Urinary bladder (tissue), 4 donors: ENCODE measurements at places on chromosomes 6 and 20. TPM values are rescaled to one million over a fixed set of nuclear protein-coding genes. Genes with fewer than 3 reads are reported as not detected.

DNA sequence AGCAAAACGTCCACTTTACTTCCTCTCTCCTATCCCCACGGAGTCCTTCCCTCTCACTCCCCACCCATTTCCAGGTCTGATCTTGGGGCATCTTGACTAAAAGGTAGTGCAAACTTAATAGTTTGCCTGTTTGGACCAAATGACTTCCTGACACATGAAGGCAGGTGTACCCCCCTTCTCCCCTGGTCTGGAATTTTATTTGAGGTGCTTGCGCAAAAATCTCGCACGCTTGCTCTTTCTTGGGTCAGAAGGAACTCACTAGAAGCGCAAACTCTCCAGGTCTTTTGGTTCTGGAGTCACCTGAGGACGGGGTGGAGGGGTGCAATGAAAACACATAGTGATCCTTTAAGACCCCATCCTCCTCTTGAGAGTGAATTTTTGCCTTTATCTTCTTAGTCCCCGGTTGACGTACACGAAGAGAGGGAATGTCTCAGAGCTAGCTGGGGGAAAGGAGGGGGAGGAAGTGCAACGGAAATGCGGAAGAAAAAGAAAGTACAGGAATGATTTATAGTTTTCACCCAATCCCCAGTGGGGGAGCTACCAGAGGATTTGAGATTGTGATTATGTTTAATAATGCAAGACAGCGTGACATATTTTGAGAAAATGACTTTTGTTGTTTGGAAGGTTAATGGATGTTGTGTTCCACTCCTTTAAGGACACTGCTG lies 4.9 kb downstream of the ADGRB3 start:
- no peak for DNase-seq

GNAS-AS1 gene
- 0.13 TPM for polyA plus RNA-seq

DNA sequence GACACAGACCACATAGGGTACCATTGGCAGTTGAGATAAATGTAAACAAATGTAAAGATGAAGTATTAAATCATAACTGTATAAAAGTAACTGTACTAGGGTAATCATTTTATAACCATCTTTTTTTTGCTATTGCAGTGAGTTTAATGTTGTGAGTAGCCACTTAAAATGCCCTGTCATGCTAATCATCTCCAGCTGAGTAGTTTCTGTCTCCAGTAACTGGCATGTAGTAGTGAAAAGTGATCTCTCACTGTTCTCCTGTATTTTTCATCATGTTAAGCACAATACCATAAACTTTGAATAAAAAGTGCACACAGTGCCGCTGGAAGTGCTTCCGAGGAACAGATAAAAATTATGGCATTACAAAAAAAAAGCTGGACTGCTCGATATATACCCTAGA lies 45.0 kb upstream of the OPRM1 start:
- DNase-seq, result no peak

SNAP25 gene
- 1.6 TPM for polyA plus RNA-seq

GRCh38 chr20:16662467-16662866 lies 67.4 kb upstream of the SNRPB2 start:
- DNase-seq, result no peak

GRCh38 chr6:32166411-32167061 lies 2.1 kb downstream of the EGFL8 start:
- no peak for DNase-seq

RNF146 gene
- 45.8 TPM for polyA plus RNA-seq

ELOVL2 gene
- polyA plus RNA-seq, result 4.1 TPM

DNA sequence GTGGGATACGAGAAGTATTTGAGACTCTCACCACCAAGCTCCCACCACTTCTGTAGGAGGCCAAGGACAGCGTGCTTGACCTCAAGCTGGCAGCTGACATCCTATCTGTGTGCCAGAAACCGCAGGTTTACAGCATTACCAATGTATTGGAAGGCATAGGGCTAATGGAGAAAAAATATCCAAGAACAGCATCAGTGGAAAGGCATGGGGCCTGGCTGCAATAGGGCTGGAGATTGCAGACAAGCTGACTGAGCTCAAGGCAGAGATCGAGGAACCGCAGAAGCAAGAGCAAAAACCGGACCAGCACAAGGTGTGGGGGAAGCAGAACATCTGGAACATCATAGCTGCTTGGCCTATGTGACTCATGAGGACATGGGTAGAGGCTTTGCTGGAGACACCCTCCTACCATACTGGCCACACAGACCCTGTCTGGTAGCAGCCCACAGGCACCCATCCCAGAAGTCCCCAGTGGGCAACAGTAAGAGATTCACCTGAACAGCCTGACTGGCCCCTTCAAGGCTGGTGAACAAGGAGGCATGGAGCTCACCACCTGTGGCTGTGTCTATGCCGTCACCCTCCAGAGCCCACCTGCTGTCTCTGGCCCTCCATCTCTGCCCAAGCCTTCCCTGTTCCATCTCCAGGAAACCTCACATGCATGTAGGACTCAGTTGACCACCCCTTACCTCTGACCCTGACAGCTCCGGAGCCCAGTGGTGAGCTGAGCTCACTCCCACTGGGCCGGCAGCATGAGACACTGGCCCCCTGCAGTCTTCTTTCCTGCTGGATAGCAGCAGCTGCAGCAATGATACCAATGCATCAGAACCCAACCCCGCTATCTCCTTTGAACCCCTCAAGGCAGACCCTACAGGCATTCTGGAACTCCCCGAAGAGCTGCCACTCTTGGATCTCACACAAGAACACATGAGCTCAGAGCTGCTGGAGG lies 171.1 kb downstream of the KIF6 start:
- DNase-seq, result no peak

GRCh38 chr6:38955861-38956260 lies 92.7 kb upstream of the GLP1R start:
- no peak for DNase-seq

GABRR1 gene
- 0.11 TPM for polyA plus RNA-seq

DNA sequence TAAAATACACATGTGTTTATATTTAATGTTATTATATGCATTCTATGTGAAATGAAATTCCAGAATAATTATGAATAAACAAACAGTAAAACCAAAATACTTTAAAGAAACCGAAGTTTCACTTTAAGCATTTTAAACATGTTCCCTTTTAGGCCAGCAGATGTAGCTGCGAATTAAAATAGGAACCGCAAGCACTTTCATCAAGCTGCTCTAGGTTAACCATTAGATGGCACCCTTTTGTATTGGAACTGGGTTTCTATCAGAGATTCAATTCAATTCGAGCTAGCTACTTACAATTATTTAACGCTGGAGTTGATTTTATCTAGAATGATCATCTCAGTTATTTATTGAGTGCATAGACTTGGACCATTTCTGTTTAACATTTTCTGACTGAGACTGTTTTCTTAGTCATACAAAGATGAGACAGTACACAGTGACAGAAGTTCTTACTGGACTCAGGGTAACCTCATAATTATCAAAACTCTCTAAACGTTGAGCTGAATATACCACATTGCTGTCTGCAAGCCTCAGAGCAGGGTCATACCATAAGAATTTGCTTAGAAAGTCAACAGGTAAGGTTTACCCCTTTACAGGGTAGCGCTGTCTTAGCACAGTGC lies 8.5 kb downstream of the TMEM242 start:
- DNase-seq, result no peak

HSPA12B gene
- polyA plus RNA-seq, result 11.8 TPM

GRCh38 chr6:100593522-100593921 lies 128.8 kb upstream of the SIM1 start:
- DNase-seq, result no peak

DNA sequence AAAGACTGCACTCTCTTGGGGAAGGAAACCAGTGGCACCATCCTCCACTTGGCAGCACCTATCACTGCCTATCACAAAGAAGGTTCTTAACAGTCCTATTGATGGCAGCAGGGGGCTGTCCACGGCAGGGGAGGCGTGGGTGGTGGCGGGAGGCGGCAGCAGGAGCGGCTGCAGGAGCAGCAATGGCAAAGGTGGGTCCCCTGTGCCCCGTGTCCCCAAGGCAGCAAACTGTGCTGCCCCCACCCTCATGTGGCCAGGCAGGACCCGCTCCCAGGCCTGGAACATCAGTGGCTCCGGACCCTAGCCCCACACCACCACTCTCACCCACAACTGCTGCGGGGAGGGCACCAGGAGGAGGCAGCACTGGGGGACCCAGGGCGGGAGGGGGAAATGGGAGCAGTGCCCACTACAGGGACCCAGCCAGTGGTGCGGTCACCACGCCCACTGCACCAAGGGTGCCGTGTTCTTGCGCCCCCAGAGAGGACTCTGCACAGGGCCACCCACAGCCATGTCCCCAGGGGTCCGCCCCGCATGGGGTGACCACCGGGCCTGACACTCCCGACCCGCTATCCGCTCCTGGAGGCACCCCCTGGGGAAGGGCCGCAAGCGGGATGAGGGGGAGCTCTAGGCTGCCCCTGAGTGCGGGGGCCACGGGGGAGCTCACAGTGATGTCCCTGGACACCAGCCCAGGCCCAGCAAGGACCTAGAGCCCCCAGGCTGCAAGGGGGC lies 54.6 kb downstream of the GMDS start:
- no peak for DNase-seq

- DNase-seq, result no peak
Observed at GRCh38 chr20:35478804-35479472, 23.5 kb downstream of the CEP250 start.

- DNase-seq, result no peak
Observed at GRCh38 chr6:51322505-51322904, 503.8 kb downstream of the TFAP2B start.

DNA sequence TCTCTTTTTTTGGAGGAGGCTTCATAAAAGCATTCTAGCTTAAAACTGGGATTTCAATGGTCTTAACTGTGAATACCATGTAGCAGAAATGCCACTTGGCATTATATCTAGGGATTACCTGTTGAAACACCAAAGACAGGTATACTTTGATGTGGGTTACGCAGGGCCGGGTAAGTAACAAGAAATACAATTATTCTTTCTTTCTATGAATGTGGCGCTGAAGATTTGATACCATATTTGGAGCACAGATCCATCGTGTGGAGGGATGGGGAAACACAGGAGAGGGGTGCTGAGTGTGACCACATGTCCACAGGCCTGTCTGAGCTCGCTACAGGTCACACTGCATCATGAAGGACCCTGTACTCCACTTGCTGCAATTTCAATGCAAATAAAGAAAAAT lies 257.8 kb downstream of the GMPR start:
- no peak for DNase-seq

GNRH2 gene
- not detected for polyA plus RNA-seq

DNA sequence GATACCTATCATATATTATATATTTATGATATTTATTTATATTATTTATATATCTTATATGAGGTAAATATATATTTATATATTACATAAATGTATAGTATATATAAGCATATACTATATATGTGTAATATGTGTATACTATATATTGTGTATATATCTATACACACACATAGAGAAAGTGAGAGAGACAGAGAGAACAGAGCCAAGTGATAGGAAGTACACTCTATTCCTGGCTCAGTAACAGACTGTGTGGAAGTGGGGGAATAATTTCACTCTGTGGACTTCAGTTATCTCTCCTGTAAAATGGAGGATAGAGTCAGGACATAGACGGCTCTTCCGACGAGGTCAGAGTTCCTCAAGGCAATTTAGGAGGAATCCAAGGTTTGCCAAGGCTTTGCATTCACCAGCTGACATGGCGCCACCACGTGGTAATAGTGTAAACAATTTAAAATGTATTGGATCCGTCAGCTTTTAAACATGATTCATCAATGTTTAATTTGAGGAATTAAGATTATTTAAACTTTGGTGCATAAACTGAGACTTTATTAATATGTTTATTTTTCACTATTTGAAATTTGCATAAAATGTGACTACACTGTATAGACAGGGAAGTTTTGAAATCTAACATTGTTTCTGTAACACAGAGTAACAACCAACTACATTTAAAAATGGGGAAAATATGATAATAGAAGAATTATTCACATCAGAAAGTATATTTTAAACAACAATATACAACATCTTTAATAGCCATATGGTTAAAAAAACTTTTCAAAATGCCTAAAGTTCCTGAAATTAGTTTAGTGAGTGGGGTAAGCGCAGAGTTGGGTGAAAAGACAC lies 75.4 kb upstream of the TMEM244 start:
- DNase-seq, result no peak

- peak; percentile 50 for DNase-seq
Observed at GRCh38 chr6:113052506-113052905, 705.4 kb downstream of the RFPL4B start.

DNA sequence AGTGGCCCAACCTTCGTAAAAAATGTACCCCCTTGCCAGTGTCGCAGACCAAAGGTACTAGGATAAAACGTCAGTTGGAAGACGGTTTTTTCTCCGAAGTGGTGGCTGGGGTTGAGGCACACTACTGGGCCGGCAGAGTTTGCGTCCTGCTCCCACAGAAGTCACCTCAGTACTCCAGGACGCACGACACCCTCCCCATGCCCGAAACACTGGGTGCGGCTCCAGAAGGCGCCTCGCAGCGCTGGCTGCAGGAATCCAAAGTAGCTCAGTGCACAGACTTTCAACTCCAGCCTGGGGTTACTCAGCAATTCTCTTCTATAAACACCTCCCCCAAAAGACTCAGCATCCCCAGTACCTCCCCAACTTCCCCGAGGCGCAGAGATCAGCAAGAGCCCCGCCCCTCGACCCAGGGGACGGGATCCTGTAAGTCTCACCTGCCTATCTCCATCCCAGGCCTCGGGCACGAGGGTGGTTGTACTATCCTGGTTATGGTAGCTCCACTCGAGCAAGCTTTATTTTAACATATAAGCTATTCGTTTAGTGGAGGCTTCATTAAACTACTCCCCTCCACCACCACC lies 88.2 kb downstream of the ZFP64 start:
- no peak for DNase-seq

DNA sequence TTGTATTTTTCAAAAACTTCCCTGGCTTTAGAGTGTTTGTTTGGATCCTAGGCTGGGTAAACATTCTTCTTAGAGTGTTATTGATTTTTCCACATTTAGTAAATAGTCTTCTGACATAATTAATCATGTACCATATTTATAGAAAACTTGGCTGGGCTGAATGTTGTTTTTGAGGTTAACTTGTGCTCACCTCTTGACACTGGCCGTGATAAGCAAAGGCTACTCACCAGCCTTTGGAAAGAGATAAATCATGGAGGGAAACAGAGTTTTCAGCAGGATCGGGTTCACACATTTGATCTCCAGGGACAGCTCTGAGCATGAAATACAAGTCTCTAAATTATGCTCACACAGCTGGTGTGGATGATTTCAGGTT lies 6.2 kb upstream of the CD93 start:
- no peak for DNase-seq

FOXS1 gene
- polyA plus RNA-seq, result 1.7 TPM

KCNK16 gene
- polyA plus RNA-seq, result not detected

DNA sequence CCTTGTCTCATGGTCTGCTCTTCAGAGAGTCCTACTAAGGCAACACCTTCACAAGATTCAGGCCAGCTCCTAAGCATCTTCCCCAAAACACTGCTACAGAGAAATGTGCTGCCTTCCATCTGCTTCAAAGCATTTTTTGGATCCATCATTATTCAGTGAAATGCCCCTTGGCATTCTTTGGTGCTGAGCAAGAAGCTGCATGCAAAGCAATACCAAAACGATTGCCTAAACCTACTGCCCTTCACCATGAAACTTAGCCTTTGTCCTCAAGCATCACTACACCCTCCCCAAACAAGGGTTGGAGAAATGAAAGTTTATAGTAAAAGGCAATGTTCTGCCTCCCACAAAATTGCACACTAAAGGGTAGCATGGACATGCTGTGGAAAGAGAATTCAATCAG lies 93.5 kb downstream of the SNAP25 start:
- DNase-seq, result no peak

GRCh38 chr20:50506270-50506579 lies 4.0 kb upstream of the PTPN1 start:
- no peak for DNase-seq

LRRC1 gene
- 8.3 TPM for polyA plus RNA-seq
